GM12878 (cell line): ENCODE measurements at places on chromosomes 4 and X.

DNA sequence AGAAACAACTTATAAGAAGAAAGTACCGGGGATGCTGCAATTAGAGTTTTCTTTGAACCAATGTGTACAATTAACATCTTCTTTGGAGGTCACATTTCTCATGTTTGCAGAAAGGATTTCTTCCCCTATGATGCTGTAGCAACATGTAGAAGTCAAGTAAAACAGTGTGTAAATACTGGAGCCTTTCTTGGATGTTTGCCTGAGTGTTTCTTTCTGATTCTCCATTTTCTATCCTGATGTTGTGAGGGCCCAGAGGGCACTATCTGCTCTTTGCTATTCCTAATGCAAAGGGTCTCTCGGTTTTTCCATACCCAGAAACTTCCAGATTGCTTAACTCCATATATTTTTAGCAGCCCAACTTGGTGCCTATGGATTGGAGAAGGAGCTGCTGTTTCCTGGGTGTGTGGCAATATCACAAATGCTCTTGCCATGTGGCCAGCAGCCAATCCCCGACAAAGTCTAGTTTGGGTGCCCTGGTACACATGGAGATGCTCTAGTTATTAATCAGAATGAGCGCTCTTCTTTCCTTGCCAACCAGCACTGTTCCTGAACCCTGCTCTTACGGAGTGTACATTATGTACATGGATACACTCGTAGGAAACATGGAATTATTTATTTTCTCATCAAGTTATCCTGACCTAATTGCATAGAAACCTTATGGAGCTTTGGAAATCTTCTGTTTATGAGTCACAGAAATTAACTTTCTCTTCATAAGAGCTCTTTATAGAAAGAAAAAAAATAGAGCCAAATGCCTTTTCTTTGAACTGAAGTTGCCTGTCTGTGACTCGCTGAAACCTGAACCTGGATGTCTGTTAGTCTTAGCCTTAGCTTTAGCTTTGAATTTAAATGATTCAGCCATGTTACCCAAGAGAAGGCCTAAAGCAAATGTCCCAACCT is 67.0 kb upstream of the GPC4 start:
- DNase-seq: no peak

DNA sequence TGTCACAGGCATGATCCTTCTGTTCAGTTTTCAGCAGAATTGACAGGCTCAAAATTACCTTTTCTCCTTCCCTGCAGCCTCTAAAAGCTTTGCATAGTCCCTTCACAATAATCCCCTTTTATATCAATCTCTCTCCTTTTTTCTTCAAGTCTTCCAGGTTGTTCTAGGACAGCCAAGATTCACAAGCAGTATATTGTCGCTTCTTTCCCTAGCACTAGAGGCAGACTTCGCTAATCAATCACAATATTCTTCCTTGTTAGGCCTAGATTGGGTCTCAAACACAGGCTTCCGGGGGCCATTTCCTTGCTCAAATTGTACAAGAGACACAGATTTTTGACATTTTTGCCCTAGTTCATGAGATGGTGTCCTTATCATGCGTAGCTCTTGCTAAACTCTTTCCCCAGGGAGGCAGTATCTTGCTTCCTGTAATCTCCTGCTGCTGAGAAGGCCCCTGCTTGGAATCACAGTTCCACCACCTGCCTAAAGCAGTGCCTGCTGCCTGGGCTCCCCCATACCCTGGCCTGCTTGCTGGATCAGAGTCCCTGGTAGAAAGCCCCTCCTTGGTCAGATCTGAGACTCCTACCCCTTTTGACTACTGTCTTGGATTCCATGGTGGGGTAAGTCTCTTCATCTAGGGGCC is 57.3 kb downstream of the DMP1 start:
- no peak for DNase-seq

GRCh38 chr4:152256996-152257395 is 278.9 kb downstream of the FBXW7 start:
- no peak for DNase-seq

- no peak for DNase-seq
Observed at GRCh38 chr4:26809811-26810210, 50.8 kb upstream of the STIM2 start.

DNA sequence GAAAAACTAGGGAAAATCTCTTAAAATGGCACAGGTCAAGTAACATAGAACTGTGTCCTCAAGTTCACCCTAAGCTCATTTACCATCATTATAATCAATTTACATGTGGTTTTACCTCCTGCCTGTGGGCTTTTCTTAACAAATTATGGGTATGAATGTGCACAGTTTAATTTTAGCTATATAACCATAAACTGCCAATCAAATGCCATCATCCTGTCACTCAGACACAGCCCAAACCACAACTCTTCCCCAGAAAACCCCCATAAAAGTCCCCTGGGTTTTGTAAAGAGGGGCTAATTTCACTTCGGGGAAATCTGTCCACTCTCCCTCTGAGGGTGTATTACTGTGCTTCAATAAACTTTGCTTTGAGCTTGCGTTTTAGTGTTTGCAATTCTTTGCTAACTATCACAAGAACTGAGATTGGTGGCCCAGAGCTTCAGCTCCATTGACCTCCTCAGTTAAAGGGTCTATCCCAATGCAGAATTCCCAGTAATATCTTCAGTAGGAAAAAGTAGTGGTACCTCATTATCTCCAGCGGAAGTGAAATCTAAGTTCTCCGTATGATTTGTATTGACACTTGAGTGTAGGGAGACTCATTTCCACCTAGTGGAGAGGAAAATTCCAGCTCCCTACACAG is 394.6 kb downstream of the SPOCK3 start:
- peak; percentile 85 for DNase-seq

DNA sequence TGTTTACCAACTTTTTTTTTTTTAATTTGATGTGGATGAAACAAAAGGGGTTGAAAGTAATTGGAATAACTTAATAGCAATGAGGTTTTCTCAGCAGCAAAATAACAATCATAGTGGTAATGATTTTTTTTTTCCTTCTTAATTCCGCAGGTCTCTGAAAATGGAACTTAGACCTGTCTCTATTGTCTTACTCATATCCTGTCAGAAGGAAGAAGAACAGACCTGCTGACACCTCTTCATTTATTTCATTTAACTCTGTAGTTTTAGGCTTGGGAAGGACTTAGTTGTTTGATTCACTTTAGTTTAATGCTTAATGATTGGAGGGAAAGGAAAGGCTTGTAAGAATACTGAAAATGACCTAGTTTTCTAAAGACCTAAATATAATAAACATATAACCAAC is 9.0 kb downstream of the PCDH18 start:
- DNase-seq: no peak

GRCh38 chr4:143212566-143212965 is 27.8 kb downstream of the USP38 start:
- no peak for DNase-seq

GRCh38 chr4:69075061-69075792 is 21.0 kb upstream of the UGT2B7 start:
- no peak for DNase-seq
